Immature natural killer cell (primary cell): ENCODE measurements at places on chromosomes 2 and 18. TPM values are rescaled to one million over a fixed set of nuclear protein-coding genes. Genes with fewer than 3 reads are reported as not detected.

DNA sequence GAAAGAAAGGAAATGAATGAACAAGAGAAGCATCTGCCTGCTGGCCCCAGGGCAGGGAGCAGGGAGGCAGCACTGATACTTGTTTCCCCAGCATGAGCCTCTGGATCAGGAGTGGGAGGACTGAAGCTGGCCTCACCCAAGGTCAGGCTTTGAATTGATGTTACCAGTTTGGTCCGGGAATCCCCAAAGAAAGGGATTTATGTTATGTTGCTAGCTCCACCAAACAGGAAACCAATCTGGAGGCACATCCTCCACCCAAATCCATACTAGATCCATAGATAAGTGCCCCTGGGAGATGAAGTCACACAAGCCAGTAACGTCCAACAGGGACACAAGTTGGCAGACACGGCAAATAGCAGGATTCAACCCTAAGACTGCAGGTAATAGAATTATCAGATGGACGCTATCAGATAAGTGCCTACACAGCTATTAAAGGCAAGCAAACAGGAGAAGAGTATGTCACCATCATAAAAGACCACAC is 85.9 kb downstream of the MTCL1 start:
- no peak for DNase-seq

GRCh38 chr2:232525791-232526371 is at the start of gene CHRND:
Gene CHRND (plus strand): TSS chr2:232526160. CDS start chr2:232526216, 56 bp downstream.
- DNase-seq = no peak

- DNase-seq = no peak
These were observed 5.7 kb downstream of the MCFD2 start for GRCh38 chr2:46909771-46910419.

CDH7 gene
- polyA plus RNA-seq = not detected

GRCh38 chr18:62425465-62426190 is 97.2 kb upstream of the ZCCHC2 start:
- DNase-seq = peak; percentile 59

SCYGR4 gene
- not detected for polyA plus RNA-seq

GRCh38 chr2:96163415-96163767 is 18.2 kb upstream of the DUSP2 start:
- no peak for DNase-seq

- no peak for DNase-seq
These were observed 118.8 kb upstream of the RBMS1 start for GRCh38 chr2:160612266-160612856.
